ENCODE measurements at places on chromosomes 5 and 9. TPM values are rescaled to one million over a fixed set of nuclear protein-coding genes. Genes with fewer than 3 reads are reported as not detected.

ABCA1 gene
- 64.5 TPM for total RNA-seq

LTC4S gene
- total RNA-seq, result 3.2 TPM

CDO1 gene
- total RNA-seq, result 0.40 TPM

CXCL14 gene
- 26.9 TPM for total RNA-seq

PPP3R2 gene
- total RNA-seq, result not detected

C5orf58 gene
- 0.79 TPM for total RNA-seq

- H3K27me3 ChIP-seq, result no peaks in the 10 kb centered on the region
- no peaks in the 10 kb centered on the region for H3K36me3 ChIP-seq
- no peak overlapping the region for H3K27ac ChIP-seq
- DNase-seq, result no peak
Measured at GRCh38 chr9:129171993-129172751, 5.9 kb downstream of the IER5L start.

DNA sequence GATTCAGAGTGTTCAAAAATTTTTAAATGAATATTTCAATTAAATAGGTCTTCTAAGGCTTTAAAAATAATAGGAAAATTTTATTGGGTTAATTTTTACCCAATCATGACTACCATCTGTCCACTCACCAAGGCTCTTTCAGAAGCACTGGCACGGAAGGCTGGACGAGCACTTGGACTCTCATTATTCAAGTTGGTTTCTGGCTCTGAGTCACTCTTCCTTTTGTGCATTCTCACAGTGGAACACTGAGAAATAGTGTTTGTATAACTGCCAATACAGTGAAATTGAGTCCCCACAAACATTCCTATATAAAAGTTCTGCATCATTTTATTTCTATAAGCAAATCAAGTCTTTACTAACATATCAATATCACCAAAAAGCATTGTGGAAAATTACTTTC, 1149.0 kb downstream of the EFNA5 start:
- no peaks in the 10 kb centered on the region for H3K27me3 ChIP-seq
- no peaks in the 10 kb centered on the region for H3K4me1 ChIP-seq
- no peak overlapping the region for H3K4me3 ChIP-seq
- H3K36me3 ChIP-seq, result no peaks in the 10 kb centered on the region
- H3K27ac ChIP-seq, result no peak overlapping the region

- H3K27ac ChIP-seq, result no peak overlapping the region
- no peak overlapping the region for H3K4me3 ChIP-seq
Measured at GRCh38 chr5:176513788-176514187, 23.4 kb downstream of the RNF44 start.

- no peaks in the 10 kb centered on the region for H3K27me3 ChIP-seq
- H3K4me3 ChIP-seq, result no peak overlapping the region
- no peak overlapping the region for H3K27ac ChIP-seq
- H3K4me1 ChIP-seq, result no peaks in the 10 kb centered on the region
Measured at GRCh38 chr5:119966028-119966427, 336.7 kb downstream of the FAM170A start.

- DNase-seq, result no peak
- no peaks in the 10 kb centered on the region for H3K27me3 ChIP-seq
- H3K27ac ChIP-seq, result no peak overlapping the region
- H3K4me3 ChIP-seq, result no peak overlapping the region
- H3K4me1 ChIP-seq, result no peaks in the 10 kb centered on the region
Measured at GRCh38 chr5:126056851-126057622, 366.2 kb upstream of the GRAMD2B start.

DNA sequence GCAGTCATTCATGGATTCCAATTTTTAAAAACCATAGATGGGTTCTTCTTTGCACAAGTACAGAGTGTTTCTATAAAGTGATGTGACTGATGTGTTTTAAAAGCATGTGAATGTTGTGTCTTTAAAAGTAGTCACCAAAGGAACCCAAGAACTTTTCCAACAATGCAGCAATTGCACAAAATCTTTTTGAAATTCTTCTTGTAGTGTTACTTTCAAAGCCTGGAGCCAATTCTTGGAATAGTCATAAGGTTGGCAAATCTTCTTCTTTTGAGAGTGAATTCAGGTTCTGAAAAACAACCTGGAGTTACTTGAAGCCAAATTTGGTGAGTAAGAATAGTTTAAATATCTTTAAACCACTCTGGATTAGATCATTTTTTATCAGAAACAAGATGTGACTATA, 10.5 kb downstream of the GRAMD2B start:
- H3K36me3 ChIP-seq, result no peaks in the 10 kb centered on the region
- DNase-seq, result no peak
- H3K4me3 ChIP-seq, result no peak overlapping the region
- no peaks in the 10 kb centered on the region for H3K27me3 ChIP-seq
- no peak overlapping the region for H3K27ac ChIP-seq
- peaks cover 24% of the 10 kb centered on the region for H3K4me1 ChIP-seq

DNA sequence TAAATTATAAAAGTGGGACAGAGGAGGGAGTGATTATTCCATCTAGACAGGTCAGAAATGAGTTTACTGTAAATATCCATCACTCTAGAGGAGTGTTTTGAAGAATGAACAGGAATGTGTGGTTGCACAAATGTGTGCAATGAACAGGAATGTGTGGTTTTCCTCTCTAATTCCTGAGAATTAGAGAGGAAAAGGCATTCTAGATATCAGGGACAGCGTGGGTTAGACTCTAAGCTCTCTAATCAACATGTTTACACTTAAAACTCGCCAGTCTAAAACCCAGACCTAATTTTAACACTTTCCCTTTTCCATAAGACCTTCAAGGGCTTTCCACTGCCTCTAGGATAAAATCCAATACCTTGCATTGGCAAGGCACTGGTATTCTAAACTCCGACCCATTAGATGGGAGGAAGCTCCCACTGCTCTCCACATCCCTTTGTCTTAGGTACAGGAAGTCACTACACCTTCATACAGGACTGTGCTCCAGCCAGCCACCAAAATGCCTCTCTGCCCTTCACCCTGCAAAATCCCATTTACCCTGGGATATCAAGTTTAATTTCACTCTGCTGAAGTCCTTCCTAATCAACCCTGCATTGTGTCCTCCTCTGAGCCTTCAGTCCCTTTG, 67.9 kb downstream of the NFIB start:
- H3K27ac ChIP-seq, result no peak overlapping the region
- H3K4me3 ChIP-seq, result no peak overlapping the region
- H3K4me1 ChIP-seq, result no peaks in the 10 kb centered on the region
- DNase-seq, result no peak
- H3K27me3 ChIP-seq, result no peaks in the 10 kb centered on the region
- H3K36me3 ChIP-seq, result no peaks in the 10 kb centered on the region

DNA sequence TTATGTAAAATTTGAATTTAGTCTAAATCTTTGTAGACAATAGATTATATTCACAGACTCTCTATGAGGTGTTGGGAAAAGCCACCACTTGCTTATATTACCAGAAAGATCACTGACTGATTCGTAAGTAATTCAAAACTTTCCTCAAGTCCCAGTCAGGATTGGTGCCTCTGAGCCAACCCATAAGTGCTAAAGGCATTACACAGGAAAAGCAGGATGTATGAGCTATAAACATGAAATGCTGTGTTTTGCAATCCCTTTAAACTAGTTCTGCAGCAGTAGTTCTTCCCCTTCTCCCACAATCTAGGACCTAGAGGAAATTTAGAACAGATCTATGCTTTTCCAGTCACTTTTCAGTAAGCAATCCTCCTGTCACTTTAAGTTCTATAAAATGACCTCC, 48.0 kb downstream of the SHLD3 start:
- no peak overlapping the region for H3K27ac ChIP-seq
- H3K36me3 ChIP-seq, result no peaks in the 10 kb centered on the region
- DNase-seq, result no peak
- H3K4me3 ChIP-seq, result no peak overlapping the region
- no peaks in the 10 kb centered on the region for H3K27me3 ChIP-seq
- no peaks in the 10 kb centered on the region for H3K4me1 ChIP-seq

GRCh38 chr5:4258170-4258569, 662.5 kb downstream of the IRX1 start:
- H3K27me3 ChIP-seq, result no peaks in the 10 kb centered on the region
- DNase-seq, result no peak
- H3K27ac ChIP-seq, result no peak overlapping the region
- no peaks in the 10 kb centered on the region for H3K36me3 ChIP-seq
- H3K4me3 ChIP-seq, result no peak overlapping the region

- no peak overlapping the region for H3K4me3 ChIP-seq
- H3K36me3 ChIP-seq, result no peaks in the 10 kb centered on the region
- H3K27me3 ChIP-seq, result no peaks in the 10 kb centered on the region
- no peak for DNase-seq
- no peak overlapping the region for H3K27ac ChIP-seq
Measured at GRCh38 chr5:58927181-58927580, 344.3 kb downstream of the RAB3C start.

DNA sequence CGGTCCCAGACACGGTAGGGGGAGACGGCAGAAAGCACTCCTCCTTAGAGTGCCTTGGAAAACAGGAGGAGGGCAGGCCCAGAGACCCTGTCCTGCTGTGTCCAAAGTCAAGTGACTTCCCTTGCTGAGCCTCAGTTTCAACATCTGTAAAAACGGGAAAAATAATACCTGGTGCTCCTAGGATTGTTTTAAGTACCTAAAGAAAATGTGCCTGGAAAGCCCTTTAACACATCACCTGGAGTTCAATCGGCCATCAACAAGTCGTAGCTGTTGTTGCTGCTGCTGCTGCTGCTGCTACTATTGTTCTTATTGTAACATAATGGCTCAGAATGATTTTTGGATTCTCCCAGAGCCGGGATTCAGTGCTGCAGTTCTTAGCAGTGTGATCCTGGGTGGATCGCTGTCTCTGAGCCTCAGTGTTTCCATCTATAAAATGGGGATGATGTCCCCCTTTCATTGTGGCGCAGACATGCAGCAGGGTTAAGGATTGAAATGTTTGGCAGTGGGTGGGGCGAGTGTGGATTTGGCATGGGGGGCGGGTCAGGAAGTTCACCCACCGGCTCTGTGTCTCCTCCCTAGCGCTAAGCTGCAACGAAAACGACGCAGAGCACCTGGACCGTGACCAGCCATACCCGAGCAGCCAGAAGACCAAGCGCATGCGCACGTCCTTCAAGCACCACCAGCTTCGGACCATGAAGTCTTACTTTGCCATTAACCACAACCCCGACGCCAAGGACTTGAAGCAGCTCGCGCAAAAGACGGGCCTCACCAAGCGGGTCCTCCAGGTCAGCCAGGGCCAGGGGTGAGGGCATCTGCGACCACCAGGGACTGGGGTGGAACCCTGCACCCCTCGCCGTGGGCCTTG, 9.2 kb downstream of the LHX2 start:
- no peak overlapping the region for H3K4me3 ChIP-seq
- DNase-seq, result no peak
- no peak overlapping the region for H3K27ac ChIP-seq
- no peaks in the 10 kb centered on the region for H3K36me3 ChIP-seq
- H3K27me3 ChIP-seq, result peaks cover 100% of the 10 kb centered on the region

- H3K27me3 ChIP-seq, result no peaks in the 10 kb centered on the region
- no peak for DNase-seq
- H3K27ac ChIP-seq, result no peak overlapping the region
- no peaks in the 10 kb centered on the region for H3K36me3 ChIP-seq
- no peaks in the 10 kb centered on the region for H3K4me1 ChIP-seq
- H3K4me3 ChIP-seq, result no peak overlapping the region
Measured at GRCh38 chr5:159215886-159216285, 6.5 kb upstream of the RNF145 start.

DNA sequence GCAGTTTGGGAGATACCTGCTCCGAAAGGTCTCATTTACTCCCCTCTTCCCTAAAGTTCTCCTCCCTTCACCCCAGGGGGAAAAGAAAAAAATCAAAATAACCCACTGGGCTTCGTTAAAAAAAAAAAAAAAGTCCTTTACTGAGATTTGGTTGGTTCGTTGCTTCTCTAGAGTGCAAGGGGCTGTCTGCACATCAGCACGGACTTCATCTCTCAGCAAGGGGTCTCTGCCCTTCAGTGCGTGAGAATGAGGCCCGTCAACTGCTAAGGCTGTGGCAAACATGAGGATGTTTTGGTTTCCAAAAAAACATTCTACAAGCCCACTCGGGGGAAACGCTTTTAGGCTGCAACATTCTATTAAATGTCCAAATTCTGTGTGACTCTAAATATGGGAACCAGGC, 10.0 kb downstream of the BARHL1 start:
- H3K4me1 ChIP-seq, result peaks cover 14% of the 10 kb centered on the region
- DNase-seq, result no peak

- no peaks in the 10 kb centered on the region for H3K27me3 ChIP-seq
- no peak for DNase-seq
- H3K27ac ChIP-seq, result no peak overlapping the region
- no peak overlapping the region for H3K4me3 ChIP-seq
Measured at GRCh38 chr5:59391576-59391975, 501.9 kb downstream of the PDE4D start.

- H3K36me3 ChIP-seq, result no peaks in the 10 kb centered on the region
- H3K27me3 ChIP-seq, result no peaks in the 10 kb centered on the region
- no peak overlapping the region for H3K4me3 ChIP-seq
- DNase-seq, result no peak
- H3K4me1 ChIP-seq, result peaks cover 6% of the 10 kb centered on the region
- H3K27ac ChIP-seq, result no peak overlapping the region
Measured at GRCh38 chr9:95206143-95206542, 111.4 kb downstream of the FANCC start.

DNA sequence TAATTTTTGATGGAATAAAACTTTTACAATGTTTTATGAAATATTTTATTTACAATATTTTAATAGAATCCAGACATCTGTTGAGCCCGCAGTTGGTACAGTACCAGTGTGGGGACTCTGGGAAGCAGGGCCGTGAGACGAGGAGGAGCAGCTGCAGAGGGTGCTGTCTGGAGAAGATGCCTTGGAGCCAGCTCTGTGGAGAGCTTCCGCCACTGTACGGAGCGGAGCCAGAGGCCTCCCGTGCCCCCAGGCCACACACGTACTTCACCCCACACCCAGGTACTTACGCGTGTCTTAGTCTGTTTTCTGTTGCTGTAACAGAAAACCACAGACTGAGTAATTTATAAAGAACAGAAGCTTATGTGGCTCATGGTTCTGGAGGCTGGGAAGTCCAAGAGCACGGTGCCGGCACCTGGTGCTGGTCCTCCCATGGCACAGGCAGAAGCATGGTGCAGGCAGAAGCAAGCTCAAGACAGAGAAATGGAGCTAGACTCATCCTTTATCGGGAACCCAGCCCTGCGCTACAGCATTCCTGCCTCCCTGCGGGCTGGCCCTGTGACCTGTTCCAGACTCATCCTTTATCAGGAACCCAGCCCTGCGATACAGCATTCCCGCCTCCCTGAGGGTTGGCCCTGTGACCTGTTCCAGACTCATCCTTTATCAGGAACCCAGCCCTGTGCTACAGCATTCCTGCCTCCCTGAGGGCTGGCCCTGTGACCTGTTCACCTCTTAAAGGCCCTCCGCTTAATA, 23.3 kb downstream of the CEP72 start:
- no peak overlapping the region for H3K4me3 ChIP-seq
- DNase-seq, result no peak
- no peak overlapping the region for H3K27ac ChIP-seq
- peaks cover 3% of the 10 kb centered on the region for H3K36me3 ChIP-seq
- no peaks in the 10 kb centered on the region for H3K4me1 ChIP-seq
